Muscle of arm (tissue), 14 donors: ENCODE measurements at places on chromosomes 2 and 18. TPM values are rescaled to one million over a fixed set of nuclear protein-coding genes. Genes with fewer than 3 reads are reported as not detected.

DNA sequence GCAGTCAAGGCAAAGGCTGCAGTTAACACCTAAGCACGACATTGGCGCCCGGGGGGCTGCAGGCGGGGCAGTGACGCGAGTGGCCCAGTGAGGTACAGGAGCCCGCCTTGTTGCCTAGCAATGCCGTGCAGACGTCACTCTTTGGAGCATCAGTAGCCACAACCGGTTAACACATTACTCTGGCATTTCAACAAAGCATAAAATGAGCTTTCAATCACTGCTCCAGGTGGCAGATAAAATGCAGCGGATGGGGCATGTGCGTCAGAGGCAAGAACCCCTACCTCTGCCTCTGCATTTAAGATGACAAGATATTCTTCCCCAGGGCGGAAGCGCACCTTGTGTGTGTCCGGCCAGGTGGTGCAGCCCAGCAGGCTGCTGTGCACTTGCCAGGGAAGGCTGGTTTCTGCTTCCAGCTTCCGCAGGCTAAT lies 139.4 kb downstream of the MTCL1 start:
- no peak for DNase-seq

- no peak for DNase-seq
Measured at GRCh38 chr2:69948032-69948962, 13.1 kb downstream of the ASPRV1 start.

DNA sequence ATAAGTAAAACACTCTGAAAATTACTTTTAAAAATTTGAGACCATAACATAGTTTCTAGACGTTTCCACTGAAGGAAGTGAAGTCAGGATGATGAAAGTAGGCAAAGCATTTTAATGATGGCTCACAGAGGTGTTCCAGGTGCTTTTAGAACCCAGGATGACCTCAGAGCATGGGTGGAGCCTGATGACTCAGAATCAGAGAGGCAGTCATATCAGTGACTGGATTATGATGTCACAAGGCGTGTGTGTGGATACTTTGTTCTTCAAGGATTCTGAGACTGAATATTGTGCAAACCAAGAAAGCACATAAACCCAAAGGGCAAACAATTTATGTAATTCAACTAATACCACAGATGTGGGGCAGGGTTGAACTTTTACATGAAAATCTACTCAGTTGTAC lies 208.0 kb upstream of the FBXO11 start:
- no peak for DNase-seq

DNA sequence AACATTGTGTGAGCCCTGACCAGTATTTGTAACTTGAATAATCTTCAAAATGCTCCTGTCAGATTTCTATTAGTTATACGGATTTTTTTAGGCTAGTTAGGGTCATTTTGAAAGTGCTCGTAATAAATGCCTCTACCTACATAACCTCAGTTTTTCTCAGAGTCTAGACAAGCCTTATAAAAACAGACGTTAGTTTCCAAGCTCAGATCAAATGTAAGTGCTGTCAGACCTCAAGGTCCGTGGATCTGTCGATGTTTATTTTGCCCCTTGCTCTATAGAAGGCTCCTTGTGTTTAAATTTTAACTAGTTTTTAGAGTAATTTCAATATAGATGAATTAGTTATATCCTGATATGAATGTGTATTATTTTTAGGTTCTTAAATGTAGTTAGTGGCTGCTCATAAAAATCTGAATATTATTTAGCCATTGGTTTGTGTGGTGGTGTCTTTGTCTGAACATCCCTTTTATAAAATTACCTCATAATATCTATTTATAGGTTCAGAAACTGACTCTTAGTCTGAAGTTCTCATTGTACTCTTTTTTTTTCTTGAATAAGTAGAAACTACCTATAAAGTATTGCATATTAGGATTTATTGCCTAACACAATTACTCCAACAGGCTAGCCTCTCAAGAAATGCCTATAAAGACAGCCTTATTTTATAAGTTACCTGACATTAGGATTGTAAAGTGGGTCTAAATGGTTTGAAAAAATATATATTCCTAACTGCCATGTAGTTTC lies 71.1 kb downstream of the MTA3 start:
- peak; percentile 8 for DNase-seq

DNA sequence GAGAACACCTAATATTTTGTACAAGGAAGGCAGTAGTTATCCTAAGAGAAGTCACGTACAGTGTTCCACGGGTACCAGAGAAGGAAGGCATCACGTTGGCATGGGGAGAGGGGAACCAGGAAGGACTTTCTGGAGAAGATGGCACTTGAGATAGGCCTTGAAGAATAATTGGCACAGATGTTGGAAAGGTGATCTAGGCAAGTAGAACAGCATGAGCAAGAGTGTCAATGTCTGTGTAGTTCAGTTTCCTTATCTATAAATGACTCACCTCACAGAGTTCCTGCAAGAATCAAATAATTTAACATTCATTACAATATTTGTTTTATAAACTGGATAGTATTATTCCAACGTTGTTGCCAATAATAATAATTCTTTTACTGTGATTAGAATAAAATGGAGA lies 48.3 kb upstream of the BZW1 start:
- no peak for DNase-seq

GRCh38 chr18:27478459-27478858 lies 293.4 kb upstream of the CHST9 start:
- no peak for DNase-seq

DNA sequence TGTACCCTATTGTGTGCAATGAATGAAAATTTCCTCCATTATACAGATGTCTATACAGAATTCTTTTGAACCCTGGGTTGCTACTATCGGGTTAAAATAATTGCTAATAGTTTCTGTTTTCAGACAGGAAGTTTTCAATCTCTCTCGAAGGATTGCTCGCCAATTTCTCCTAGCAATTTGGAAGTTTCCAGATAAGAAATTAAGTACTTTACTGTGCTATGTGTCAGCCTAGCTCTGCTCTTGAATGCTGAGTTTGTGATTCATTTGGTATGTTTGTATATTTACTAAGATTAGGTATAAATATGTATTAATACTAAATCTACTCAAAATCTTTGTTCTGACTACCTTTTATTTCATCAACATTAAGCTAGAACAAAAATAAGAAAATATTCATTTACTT lies 74.6 kb upstream of the ARL5A start:
- no peak for DNase-seq

DNA sequence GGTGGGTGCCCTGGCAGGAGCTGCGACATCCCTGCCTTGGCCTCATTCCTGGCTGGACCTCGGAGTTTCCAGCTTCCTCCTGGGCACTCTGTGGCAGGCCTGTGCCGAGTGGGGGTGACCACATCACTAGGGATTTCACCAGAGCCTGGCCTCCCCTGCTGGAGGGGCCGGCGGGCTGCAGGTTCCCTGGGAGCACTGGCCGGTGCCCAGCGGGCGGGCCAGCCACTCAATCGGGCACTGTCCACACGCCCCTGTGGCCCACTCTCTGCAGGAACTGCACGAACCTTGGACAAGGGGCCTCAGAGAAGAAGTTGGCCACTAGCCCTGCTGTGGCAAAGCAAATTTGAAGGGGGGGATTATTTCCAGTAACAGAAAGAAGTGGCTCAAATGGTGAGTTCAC lies 110.7 kb upstream of the APCDD1 start:
- DNase-seq, result no peak

DNA sequence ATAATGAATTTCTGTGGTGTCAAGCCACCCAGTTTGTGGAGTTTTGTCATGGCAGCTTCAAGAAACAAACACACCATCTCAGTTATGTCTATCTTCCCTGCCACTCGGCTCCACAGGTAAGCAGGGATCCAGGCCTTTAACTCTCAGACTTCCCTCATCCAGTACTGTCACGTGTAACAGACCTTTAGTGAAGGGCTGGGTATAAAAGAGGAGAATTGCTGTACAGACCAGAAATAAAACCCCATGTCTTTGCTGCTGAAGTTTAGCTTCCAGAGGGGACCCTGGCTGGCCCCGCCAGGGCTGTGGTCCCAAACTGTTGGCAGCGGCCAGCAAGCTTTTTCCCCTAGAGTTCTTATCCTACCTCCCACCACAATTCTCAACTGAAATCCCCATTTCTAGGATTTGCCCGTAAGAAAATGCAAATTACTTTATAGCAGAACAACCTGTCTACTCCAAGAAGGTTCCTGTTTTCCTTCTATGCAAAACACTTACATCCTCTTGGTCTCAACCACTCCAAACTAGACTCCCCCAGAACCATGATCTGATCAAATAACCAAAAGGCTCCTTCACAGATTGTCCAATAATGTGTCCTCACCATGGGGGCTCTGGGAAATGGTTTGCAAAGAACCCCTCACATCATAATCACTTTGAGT lies 438.0 kb upstream of the ID2 start:
- DNase-seq, result no peak

GRCh38 chr2:85468704-85469349 lies 50.3 kb downstream of the SH2D6 start:
- no peak for DNase-seq

DNA sequence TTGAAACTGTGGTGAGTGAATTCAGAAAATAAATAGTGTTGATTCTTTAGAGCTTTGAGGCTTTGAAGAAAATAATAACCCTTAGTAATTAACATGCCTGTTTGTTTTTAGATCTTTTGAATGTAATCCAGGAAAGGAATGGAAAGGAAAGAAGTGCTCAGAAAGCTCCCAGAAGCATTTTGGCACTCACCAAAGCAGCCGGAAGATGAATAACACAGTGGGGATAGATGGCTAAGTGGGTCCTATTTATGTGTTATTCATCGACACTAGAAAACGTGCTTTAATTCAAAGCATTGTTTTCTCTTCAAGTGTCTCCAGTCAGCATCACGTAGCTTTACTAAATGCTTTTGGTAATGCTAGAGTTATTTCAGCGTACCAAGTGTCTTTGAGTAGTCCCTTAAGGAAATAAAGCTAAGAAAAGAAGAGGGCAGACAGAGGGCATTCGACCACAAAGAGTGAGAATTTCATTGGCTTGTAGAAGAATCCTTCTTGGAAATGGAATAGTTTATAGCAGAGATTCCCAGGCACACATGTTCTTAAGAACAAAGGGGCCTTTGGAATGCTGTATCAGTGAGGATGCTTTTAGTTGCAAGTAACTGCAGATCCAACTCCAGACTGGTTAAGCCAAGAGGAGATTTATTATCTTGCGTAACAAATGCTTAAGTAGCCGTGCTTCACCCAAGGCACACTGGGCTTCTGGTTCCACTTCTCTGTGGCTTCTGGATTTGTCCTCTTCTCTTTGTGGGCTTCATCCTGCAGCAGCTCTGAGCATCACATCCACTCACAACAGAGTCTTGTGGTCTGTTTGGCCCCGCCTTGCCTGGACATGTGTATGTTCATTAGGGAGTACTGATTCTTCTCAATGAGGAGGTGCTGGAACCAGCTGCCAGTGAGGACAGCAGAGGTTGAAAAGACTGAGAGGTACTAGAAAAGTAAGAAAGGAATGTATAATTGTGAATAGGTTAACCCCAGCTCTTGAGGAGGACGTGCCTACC lies 63.6 kb upstream of the LTBP1 start:
- no peak for DNase-seq

DNA sequence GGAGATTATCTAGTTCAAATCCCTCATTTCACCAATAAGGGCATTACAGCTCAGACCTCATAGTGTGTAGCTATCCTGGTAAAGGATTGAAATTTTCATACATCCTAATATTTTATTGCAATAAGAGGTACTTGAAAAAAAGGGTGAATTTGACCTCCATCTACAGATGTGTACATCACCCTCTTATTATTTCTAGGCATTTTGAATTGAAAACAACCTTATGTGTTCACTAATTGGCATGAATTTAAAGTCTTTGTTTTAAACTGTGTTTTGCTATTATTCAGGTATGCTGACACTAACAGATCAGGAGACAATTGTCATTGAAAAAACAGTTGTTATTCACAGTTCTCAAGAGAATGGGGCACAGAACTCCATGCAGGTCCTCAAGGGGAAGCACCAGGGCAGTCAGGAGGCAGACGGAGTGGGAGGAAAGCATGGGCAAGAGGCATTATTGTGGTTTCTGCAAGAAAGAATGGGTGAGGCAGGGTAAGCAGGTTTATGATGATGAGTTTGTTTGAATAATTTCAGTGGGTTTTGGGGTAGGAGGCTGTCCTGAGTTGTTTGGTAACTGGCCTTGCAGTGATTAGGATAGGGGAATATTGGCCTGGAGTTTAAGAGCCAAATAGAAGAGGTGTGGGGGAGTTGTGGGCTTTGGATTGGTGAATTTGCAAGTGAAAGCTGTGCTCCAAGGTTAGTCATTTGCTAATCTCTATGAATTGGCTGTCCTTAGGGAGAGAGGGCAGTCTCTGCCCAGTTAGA lies 194.6 kb downstream of the GPD2 start:
- DNase-seq, result no peak

DNA sequence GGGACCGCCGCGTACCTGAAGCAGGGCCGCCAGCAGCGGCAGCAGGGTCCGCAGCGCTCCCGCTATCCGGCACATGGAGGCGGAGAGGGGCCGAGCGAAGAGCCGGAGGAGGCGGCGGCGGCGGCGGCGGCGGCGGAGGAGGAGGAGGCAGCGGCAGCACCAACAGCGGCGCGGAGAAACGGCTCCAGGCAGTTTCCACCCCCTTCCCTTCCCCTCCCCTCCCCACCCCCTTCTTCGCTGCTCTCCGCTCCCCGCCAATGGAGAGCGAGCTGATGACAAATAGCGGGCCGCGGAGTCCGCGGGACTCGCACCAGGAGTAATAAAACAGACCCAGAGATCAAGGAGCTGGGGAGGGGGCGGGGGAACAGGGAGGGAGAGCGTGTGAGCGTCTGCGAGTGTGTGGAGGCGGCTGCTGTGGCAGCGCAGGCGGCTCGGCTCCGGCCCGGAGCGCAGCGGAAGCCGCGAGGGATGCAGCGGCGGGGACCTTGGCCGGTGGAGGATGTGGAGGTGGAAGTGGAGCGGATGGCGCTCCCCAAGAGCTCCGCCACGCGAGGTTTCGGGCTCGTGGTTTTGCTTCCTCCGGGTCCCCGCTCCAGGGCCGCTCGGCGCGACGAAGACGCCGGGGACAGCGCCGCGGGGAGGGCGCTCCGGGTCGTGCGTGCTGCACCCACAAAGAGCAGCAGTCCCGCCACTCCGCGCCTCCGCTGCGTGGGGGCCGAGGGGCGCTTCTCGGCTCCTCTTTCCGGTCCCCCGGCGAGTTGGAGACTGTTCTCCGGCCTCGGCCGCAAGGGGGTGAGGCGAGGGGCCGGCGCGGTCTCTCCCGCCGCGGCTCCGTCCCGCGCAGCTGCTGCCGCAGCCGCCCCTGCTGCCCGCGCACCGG lies at the start of gene CDH2:
Gene CDH2, minus strand, starts transcription at position 183 of the 880 bp plus-strand sequence. Its CDS starts 108 bp downstream, at position 75.
- peak; percentile 80 for DNase-seq

- DNase-seq, result no peak
Measured at GRCh38 chr2:129904532-129905446, 74.7 kb upstream of the RAB6C start.

DNA sequence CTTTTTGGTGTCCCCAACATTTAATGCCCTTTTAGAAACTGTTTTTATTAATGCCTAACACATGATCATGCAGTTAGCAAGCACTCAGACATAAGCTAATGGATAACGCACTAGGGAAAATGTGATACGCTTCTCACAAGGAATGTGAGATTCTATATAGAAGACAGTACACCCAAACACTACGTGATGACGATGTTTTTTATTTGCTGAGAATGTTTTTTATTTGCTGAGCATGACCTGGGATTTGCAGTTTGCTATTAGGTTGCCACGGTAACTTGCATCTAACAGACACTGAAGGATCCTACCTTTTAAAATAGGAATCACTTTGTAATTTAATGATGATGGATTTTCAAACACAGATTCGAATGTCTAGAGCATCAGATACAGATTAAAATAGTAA lies 4.9 kb downstream of the SMC6 start:
- no peak for DNase-seq

The PROKR1 gene
- polyA plus RNA-seq, result not detected

The GPR45 gene
- polyA plus RNA-seq, result not detected

The SERPINB3 gene
- not detected for polyA plus RNA-seq

The MAP4K3 gene
- polyA plus RNA-seq, result 48.8 TPM

The CRYBA2 gene
- not detected for polyA plus RNA-seq

The IL36RN gene
- polyA plus RNA-seq, result 17.1 TPM

The PSD4 gene
- 1.3 TPM for polyA plus RNA-seq

The CRACDL gene
- polyA plus RNA-seq, result 0.92 TPM

The GTF2A1L gene
- polyA plus RNA-seq, result not detected

The ABCG8 gene
- polyA plus RNA-seq, result 0.11 TPM

The AKAIN1 gene
- not detected for polyA plus RNA-seq
